ENCODE measurements at places on chromosomes 6 and 20.

- no peak for DNase-seq
Observed at GRCh38 chr6:137579612-137580011, 85.4 kb upstream of the OLIG3 start.

DNA sequence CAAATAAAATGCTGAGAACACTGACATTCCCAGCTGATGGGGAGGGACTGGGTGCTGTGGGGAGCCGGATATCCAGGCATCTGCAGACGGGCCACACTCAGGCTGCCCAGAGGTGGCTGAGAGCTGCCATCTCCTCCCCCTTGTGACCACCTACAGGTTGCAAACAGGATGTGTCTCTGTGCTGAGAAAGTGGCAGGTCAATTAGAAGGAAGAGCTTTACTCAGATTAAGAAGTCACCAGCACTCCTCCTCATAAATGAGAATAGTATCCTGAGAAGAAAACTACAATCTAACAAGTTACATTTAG lies 63.0 kb downstream of the HUS1B start:
- no peak for DNase-seq

GRCh38 chr6:53692172-53692571 lies 26.6 kb upstream of the KLHL31 start:
- no peak for DNase-seq

GRCh38 chr6:163963205-163964120 lies 548.9 kb downstream of the QKI start:
- DNase-seq, result no peak

DNA sequence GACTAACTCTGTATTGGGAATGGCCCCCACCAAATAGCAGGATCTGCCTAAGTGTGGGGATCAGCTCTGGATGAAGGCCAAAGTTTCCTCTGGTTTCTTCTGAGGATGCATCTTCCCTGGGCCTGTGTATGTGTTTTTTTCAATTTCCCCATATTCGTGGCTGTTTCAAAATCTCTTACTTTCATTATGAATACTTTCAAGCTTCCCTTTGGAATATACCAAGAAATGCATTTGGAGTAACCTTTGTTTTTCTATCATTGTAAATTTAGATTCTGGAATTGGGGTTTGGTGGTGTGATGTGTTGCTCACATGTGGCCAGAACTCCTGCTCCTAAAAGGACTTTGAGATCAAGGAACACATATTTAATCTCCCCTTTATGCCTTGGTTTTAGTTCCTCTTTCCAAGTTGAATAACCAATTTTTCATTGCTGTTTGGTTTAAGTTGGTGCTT lies 8.4 kb downstream of the ENTPD6 start:
- DNase-seq, result no peak

GRCh38 chr6:109738667-109739066 lies 47.6 kb downstream of the FIG4 start:
- DNase-seq, result no peak
